Stimulated activated CD4-positive, alpha-beta T cell treated with anti-CD3 and anti-CD28 coated beads, Interleukin-15, amount 100 ng/mL, for 48 hours (primary cell): ENCODE measurements at places on chromosomes 11 and 22.

GRCh38 chr11:28343304-28344233 is 235.4 kb downstream of the METTL15 start:
- DNase-seq: no peak

GRCh38 chr22:24146791-24147353 is 34.4 kb upstream of the SUSD2 start:
- no peak for DNase-seq

GRCh38 chr11:61714916-61715315 is 34.7 kb downstream of the DAGLA start:
- no peak for DNase-seq

DNA sequence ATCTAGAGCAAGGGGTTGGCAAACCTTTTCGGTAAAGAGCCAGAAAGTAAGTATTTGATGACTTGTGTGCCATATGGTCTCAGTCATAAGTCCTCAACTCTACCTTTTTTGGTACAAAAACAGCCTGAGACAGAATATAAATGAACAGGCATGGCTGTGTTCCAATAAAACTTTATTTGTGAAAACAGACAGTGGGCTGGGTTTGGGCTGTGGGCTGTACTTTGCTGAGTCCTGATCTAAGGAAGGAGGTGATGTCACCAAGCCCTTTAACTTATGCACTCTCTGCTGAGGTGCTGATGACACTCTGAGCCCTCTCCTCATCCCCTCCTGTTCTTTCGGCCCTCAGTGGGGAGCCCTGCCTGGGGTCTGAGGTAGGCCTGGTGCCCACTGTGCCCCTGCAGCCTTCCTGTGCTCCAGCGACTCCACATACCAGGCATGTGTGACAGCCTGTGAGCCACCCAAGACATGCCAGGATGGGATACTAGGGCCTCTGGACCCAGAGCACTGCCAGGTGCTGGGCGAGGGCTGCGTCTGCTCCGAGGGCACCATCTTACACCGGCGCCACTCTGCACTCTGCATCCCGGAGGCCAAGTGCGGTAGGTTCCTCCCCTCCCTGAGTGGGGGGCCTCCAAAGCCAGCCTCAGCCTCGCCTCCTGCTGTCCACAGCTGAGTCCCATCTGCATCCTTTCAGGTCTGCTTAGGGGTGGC is 85.9 kb upstream of the MYOD1 start:
- DNase-seq: no peak

GRCh38 chr11:95660038-95660437 is 129.5 kb downstream of the FAM76B start:
- DNase-seq: no peak

DNA sequence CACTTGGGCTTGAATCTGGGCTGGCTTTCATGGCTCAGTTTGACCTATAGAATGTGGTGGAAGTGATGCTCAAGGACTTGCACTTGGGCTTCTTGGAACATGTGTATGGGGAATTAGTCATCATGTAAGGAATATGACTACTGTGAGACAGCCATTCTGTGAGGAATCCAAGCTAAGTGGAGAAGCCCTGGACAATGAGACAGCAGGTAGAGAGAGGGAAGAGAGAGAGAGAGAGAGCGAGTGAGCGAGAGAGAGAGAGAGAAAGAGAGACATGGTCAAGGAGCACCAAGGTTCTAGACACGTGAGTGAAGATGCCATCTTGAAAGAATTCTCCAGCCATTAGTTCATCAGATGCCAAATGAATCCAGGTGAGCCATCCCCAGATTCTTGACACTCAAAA is 261.6 kb upstream of the SORL1-AS1 start:
- no peak for DNase-seq

DNA sequence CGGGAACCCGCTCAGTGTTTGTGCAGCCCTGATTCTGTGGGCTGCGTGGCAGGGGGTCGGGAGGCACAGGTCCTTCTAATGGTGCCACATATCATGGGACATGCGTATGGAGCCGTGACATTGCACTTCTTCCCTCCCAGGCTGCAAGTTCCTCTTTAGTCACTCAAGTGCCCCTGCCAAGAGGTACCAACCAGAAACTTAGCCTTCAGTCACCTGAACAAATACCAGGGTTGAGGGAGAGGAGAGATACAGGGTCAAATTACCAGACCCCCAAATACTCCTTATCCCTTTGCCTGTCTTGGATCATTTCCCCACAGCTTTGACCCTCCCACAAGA is 209.1 kb downstream of the BUD13 start:
- DNase-seq: no peak

GRCh38 chr11:1782831-1783724 is 19.4 kb upstream of the CTSD start:
- DNase-seq: no peak

DNA sequence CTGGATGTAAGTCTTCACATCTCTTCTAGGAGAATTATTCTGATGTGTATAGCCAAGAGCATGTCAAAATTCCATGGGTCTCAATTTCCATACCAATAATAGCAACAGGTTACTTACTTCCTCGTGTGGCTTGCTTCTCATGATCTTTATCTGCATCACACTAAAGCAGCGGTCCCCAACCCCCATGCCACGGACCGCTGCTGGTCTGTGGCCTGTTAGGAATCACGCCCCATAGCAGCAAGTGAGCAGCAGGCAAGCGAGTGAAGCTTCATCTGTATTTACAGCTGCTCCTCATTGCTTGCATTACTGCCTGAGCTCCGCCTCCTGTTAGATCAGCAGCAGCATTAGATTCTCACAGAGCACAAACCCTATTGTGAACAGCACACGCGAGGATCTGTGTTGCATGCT is 28.9 kb upstream of the SLC25A1 start:
- no peak for DNase-seq

GRCh38 chr11:27358296-27358695 is 4.7 kb downstream of the CCDC34 start:
- no peak for DNase-seq

GRCh38 chr22:20015971-20016733 is 471 bp downstream of the ARVCF start:
- DNase-seq: no peak

GRCh38 chr22:22164541-22165272 is 79.9 kb upstream of the VPREB1 start:
- DNase-seq: no peak

- no peak for DNase-seq
These were observed 197.7 kb upstream of the CTSC start for GRCh38 chr11:88535266-88535665.

DNA sequence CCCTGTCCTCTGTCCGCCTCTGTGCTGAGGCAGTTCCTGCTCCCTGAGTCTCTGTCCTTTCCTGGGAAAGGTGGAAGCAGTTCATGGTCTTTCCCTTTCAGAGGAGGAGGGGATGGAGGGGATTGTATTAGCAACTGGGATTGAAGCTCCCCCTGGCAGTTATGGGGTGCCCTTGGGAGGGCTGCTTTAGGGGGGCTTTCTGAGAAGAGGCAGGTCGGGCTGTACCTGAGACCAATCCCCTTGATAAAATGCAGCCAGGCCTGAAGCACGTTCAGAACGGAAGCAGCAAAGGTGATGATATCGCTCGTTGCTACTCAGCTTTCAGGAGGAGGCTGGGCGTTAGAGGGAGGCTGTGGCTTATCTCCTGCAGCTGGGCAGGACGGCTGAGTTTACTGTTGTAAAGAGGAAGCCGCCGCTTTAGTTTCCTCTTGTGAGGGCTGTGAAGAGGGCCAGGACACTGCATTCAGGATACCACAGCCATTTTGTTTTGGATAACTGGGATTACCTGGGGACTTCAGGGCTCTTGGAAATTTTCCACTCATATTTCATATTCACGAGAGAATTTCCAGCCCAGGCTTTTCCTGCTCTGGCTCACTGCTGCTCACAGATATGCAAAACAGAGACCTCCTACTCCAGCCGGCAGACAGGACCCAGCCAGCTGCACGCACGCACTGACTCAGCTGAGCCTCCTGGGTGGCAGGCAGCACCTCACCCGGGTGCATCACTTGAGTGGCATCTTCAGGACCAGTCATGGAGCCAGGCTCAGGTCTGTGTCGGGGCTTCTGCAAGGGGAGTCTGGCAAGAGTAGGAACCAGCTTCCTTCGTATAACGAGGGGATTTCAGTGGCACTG is 798 bp downstream of the AMPD3 start:
- peak; percentile 73 for DNase-seq

DNA sequence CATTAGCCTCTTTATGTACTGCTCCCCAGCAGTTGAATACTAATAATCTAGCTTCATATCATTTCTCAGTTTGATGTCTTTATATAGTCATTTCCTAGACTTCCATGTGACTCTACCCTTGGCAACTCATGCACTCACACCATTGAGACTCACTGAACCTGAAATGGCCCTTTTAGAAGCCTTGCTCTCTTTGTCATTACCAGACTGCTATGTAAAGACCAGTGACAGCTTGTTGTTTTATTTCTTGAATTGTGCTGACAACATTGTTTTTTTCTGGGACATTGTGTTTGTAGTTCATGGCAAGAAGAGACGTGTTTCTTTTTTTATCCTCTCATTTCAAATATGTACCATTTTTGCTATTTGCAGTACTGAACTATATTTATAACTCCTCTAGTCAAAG is 256.5 kb downstream of the CNTN5 start:
- DNase-seq: no peak

DNA sequence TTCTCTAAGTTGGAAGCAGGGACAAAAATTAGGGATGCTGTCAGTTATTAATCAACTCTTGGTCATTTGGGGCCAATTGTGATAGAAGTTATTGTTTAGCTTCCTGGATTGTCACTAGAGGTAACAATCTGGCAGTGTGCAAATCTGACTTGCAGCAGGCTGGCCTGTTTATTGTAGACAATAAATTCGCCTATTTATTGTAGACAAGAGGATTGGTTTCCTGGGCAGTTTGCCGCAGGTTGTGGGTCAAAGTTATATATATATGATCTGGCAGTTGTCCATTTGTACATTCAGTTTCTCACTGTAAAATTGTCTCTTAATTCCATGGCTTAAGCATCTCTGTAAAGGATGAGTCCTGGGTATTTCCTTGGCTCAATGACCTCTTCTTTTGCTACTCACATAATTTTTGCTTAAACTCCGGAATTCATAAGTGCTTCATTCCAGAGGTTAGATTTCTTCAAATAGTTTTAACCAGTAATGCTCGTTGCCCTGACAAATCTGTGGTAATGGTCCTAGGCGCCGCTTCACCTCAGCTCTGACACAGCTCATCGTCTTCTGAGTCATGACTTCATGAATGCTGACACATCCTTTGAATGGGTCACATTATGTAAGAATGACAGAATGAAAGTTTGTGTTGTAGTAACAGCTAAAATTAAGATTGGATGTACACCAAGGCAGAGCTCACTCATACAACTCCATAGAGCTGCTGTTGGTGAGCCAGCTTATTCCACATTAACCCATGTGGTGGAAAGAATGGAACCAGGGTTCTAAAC is 7.8 kb upstream of the MMP3 start:
- no peak for DNase-seq

DNA sequence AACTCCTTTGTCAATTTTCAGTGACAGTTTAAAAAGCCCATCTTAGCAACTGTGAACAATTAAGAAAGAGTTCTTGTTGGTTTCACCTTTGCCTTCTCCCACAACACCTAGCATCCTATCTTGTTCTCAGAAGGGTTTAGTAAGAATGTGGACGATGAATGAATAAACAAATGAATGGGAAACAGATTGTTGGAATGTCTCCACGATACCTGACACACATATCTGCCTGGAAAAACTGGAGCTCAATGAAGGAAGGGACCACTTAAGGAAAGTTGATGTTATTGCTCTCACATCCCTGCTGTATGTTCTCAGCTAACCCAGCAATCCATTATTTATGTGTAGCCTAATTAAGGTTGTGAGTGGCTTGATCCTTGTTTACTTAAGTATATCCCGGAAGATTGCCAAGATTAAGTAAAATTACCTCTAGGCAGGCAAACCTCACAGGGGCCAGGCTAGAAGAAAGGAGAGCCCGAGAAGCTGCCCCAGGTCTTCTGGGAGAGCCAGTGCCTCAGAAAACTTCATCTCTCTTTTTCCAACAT is 286.4 kb downstream of the NXPE2 start:
- DNase-seq: no peak

GRCh38 chr22:22348127-22348814 is 103.7 kb downstream of the VPREB1 start:
- no peak for DNase-seq

DNA sequence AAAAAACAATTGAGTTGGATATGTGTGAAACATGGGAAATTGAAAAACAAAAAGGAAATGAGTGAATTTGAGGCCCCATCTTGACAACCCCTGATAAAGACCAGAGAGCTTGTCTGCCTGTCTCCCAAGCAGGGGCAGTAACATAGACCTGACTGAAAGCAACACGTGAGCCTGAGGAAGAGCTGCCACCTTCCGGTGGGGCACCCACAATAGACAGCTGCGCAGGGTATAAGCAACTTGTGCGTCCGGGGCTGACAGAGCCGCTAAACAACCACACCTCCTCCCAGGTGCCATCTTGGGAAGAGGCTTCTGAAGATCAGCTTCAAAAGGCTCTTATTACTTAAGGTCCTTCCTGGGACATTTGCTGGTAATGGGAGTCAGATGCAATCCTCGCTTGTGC is 166.8 kb downstream of the NTM start:
- no peak for DNase-seq

DNA sequence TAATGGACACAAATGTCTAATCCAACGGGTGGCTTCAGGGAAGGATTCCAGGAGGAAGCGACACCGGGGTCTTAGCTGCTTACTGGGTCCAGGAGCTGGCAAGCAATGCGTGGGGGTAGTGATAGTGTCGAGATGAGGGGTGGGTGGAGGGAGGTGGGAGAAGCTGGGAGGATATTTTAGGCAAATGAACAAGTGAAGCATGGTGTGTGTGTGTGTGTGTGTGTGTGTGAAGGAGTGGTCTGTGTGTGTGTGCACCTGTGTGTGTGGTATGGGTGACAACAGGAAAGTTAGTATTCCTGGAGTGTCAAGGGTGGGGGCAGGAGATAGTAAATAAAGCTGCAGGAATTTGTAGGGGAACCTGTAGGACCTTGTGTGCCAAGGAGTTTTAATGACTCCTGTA is 126.9 kb upstream of the ZBED5 start:
- DNase-seq: no peak

- no peak for DNase-seq
These were observed 277.5 kb downstream of the KIRREL3 start for GRCh38 chr11:126722956-126723664.

- no peak for DNase-seq
These were observed 8.2 kb downstream of the NAP1L4 start for GRCh38 chr11:2983908-2984307.
